NCI-H524 (cell line): ENCODE measurements at places on chromosomes 2 and 18.

DNA sequence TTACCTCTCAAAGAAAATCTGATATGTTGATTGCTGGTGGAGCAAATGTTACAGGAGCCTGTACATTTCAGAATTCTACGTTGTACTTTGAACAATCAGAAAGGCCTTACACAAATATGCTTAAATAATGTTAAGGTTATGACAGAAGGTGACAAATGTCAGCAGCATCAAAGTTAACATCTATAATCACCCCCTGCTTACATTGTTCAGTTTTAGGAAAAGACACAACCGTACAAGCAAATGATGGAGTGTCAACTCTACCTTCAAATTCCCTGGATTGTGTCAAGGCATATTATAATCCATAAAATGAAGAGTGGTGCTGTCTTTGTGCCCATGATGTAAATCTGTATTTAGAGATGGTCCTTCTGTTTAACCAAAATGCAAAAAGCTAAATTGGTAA, 465.5 kb downstream of the ARHGAP15 start:
- DNase-seq, result no peak

GRCh38 chr2:18149660-18150246, 271.3 kb downstream of the KCNS3 start:
- DNase-seq, result peak; percentile 45

DNA sequence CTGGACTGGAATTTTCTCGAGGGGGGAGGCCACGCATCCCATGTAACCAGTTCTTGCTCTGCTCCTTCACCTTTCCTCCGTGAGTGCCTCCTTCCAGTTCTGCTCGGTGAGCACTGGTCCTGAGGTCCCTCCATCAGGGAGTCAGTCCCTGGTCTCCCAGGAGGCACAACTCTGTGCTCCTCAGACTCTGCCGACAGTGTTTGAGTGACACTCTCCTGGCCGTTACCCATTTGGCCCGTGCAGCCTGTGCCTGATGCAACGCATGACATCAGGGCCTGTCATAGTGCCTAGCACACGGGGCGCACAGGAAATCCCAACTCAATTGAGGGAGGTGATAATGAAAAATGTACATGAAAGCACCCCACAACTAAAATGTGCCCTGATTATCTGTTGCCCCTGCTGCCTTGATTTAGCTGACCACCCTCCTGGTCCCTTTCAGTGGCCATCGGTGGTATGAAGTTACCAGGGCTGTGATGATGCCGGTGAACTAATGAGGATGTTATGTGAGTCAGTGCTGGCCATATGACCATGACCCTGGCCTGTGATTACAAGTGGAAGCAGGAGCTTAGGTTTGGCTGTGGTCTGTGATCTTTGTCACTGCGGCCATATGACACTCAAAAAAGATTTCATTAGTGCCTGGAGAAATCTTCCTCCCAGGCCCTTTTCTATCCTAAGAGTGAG, 144.6 kb downstream of the TDRD15 start:
- no peak for DNase-seq

DNA sequence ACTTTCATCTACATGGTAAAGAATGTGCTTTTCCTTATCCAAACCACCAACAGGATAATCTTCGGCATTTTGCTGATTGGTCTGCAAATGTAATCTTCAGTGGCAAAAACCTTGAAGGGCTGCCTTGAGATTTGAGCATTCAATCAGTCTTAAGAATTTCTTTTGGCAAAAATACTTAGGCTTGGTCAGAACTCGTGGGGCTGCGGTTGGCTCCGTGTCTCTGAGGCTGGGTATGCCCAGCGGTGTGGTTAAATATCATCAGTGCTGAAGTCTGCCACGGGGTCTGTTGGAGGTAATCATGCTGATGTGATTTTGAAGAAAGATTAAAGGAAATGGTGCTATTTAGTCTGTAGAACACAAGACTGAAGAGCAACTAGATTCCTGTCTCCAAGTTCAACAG, 262.6 kb downstream of the EN1 start:
- DNase-seq, result no peak

- DNase-seq, result no peak
Measured at GRCh38 chr2:216696321-216696720, 972 bp upstream of the IGFBP5 start.

GRCh38 chr2:16462958-16463357, 202.7 kb downstream of the CYRIA start:
- DNase-seq, result no peak

- DNase-seq, result no peak
Measured at GRCh38 chr2:24855726-24856125, 62.5 kb downstream of the CENPO start.
